NCI-H2107 (cell line): ENCODE measurements at places on chromosomes 16 and 17.

GRCh38 chr17:50501054-50501453, 7.2 kb upstream of the MYCBPAP start:
- no peak for DNase-seq

GRCh38 chr16:84115919-84116719, 623 bp downstream of the MBTPS1 start:
- no peak for DNase-seq

- DNase-seq, result no peak
Observed at GRCh38 chr16:67236563-67237395, 9.8 kb downstream of the TMEM208 start.

- DNase-seq, result no peak
Observed at GRCh38 chr17:1275962-1276736, 3.3 kb upstream of the TRARG1 start.

DNA sequence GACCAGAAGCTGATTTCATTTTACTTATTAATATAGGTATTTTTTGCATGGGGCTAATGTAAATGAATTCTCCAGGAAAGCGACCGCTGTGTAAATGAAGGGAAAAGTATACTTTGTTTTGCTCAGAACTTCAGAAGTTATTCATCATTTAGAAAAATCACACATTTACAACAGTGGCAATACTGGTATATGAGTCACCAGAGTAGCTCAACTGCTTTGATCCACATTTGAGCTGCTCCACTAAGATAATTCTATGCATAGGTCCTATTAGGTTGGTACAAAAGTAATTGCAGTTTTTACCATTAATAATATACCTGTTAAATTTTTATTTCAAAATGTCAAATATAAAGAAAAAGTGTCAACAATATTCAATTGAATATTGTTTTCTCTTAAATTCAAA, 22.9 kb upstream of the DYNLRB2 start:
- no peak for DNase-seq

DNA sequence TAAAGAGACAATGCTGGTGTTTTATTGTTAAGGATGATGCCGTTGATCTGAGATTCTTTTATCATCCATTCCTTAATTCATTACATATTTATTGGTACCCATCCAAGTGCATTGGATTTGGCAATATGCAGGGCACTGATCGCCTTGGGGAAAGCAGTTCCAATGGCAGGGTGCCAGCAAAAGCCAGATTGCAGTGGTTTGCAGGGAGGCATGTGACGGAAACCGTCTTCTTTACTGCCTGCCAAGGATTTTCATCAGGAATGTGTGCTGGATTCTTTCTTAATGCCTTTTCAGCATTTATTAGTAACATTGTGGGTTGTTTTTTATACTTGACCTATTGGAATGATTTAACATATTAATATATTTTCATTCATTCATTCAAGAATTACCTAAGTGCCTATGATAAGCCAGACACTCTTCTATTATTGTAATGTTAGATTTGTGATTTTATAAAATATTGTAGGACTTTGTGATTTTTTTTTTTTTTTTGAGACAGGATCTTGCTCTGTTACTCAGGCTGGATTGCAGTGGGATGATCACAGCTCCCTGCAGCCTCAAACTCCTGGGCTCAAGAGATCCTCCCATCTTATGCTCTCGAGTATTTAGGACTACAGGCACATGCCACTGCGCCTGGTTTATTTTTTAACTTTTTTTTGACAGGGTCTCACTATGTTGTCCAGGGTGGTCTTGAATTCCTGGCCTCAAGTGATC, 93.4 kb upstream of the TNRC6A start:
- DNase-seq, result no peak

GRCh38 chr16:4656695-4657686, 32.4 kb downstream of the MGRN1 start:
- DNase-seq, result no peak

DNA sequence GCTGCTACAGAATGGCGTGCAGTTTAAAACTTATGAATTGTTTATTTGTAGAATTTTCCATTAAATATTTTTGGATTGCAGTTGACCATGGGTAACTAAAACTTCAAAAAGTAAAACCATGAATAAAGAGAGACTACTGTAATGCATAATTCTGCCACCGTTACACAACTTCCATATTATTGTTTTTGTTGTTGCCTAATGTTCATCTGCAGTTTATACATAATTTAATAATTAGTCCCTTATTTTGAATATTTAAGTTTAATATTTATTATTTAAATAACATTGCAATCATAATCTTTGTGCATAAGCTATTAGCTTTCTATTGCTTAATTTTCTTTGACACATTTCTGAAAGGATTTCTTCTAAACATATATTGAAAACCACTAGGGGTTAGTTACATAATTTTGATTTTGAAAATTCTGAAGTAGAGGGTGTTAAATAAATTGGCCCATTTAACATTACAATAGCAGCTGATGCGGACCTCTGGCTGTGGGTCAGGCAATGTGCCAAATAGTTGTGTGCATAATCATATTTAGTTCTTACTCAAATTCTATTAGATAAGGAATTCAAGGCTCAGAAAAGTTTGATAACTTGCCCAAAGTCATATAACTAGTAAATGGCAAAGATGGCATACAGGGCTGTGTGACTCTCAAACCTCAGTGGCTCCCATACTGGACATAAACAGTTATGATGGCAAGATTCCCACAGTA, 31.1 kb downstream of the PPM1E start:
- no peak for DNase-seq

GRCh38 chr17:68391561-68392268, 65.6 kb downstream of the WIPI1 start:
- no peak for DNase-seq

GRCh38 chr16:74051-74746, 1.8 kb upstream of the RHBDF1 start:
- DNase-seq, result no peak

DNA sequence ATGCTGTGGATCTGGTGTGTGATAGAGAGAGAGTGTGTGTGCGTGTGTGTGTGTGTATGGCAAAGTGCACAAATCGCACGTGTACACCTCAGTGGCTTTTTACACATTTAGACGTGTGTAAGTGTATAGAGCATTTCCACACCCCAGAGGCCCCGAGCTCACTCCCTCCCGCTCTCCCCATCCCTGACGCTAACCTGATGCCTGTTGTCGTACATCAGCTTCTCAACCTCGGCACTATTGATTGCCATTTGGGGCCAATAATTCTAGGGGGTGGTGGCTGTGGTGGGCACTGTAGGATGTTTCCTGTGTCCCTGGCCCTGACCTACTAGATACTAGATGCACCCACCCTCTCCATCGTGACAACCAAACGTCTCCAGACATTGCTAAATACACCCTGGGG, 30.4 kb upstream of the CRISPLD2 start:
- no peak for DNase-seq

DNA sequence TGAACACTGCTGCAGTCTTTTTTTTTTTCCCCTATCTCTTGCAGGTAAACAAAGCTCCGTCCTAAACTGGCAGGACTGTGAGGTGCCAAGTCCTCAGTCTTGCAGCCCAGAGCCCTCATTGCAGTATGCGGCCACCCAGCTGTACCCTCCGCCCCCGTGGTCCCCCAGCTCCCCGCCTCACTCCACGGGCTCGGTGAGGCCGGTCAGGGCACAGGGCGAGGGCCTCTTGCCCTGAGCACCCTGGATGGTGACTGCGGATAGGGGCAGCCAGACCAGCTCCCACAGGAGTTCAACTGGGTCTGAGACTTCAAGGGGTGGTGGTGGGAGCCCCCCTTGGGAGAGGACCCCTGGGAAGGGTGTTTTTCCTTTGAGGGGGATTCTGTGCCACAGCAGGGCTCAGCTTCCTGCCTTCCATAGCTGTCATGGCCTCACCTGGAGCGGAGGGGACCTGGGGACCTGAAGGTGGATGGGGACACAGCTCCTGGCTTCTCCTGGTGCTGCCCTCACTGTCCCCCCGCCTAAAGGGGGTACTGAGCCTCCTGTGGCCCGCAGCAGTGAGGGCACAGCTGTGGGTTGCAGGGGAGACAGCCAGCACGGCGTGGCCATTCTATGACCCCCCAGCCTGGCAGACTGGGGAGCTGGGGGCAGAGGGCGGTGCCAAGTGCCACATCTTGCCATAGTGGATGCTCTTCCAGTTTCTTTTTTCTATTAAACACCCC, 13.8 kb downstream of the IL34 start:
- no peak for DNase-seq

GRCh38 chr16:87526238-87526947, 33.6 kb upstream of the ZCCHC14 start:
- DNase-seq, result no peak

- no peak for DNase-seq
Observed at GRCh38 chr17:36547776-36548175, 3.1 kb downstream of the GGNBP2 start.

- DNase-seq, result no peak
Observed at GRCh38 chr16:25141648-25142047, 30.1 kb downstream of the LCMT1 start.

DNA sequence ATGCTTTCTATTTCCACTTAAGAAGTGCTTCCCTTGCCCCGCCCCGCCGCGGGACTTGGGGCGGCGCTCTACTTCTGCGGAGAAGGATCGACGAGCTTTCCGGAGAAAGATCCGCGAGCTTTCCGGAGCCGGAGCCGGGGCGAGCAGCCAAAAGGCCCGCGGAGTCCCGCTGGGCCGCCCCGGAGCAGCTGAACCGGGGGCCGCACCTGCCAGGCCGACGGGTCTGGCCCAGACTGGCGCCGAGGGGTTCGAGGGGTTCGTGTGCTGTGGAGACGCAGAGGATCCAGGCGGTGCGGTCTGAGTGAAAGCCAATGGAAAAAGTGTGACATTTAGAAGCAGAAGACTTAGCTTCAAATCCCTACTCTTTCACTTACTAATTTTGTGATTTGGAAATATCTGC, 50.8 kb downstream of the TBC1D26 start:
- no peak for DNase-seq

DNA sequence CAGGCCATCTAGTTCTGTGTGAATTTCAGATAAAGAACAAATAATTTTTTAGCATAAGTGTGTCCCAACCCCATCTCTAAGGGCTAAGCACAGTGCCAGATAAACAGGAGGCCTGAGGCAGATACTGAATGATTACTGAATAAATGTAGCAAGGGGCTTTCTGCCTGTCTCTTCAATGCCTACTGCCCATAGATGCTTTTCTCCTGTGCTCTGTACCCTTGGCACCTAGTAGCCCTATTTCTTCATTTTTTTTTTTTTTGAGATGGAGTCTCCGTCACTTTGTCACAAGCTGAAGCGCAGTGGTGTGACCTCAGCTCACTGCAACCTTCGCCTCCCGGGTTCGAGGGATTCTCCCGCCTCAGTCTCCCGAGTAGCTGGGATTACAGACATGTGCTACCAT, 25.3 kb downstream of the IGFBP4 start:
- DNase-seq, result no peak

DNA sequence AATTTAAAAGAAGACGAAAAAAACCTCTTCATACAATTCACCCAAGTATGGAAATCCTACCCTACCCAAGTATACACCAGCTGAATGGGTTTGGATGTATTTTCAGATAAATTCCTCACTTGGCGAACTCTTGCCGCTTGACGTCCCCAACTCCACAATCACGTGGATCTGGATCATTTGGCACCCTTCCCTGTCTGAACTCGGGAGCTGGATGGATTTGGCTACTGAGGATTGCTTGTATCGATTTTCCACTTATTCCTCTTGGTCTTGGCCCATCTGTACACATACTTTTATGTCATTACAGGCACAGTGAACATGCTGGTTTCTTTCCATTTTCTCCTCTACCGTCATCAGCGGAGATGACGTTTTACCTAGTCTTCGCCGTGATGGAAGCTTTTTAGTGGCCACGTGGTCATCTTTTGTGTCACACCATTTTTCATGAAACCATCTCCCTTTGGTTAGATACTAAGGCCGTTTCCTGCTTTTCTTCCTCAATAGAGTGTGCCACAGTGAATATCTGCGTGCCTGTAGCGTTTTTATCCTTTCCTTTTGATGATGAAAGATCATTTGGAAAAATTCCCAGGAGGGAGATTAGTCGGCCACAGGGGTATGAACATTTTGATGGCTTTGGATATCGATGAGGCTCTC, 47.1 kb downstream of the CMIP start:
- no peak for DNase-seq

- DNase-seq, result no peak
Observed at GRCh38 chr16:73965591-73965990, 331.0 kb upstream of the PSMD7 start.

DNA sequence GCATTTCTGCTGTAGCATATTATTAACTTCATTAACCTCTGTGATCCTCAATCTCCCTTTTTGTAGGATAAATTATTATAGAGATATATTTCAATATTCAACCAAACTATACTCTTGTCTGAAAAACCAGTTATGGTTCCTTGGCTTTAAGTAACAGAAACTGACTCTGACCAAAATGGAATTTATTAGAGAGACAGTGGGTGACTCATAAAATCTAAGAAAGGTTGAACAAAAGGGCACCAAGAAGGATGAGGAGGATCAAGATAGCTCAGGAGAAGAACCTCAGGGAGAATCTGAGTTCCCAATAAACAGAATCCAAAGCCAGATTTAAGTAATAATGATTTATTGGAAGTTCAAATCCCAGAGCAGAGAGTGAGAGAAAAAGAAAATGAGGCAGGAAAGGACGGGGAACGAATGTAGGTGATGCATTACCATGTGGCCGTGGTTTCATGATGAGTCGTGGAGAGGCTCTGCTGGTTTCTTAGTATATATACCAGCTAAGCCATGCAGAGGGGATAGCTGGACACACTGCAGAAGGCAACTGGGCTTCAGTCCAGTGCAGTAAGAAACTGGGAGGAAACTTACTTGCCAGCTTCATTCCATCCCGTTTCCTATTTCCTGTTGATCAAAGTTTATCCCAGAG, 151.5 kb upstream of the GOT2 start:
- DNase-seq, result no peak

DNA sequence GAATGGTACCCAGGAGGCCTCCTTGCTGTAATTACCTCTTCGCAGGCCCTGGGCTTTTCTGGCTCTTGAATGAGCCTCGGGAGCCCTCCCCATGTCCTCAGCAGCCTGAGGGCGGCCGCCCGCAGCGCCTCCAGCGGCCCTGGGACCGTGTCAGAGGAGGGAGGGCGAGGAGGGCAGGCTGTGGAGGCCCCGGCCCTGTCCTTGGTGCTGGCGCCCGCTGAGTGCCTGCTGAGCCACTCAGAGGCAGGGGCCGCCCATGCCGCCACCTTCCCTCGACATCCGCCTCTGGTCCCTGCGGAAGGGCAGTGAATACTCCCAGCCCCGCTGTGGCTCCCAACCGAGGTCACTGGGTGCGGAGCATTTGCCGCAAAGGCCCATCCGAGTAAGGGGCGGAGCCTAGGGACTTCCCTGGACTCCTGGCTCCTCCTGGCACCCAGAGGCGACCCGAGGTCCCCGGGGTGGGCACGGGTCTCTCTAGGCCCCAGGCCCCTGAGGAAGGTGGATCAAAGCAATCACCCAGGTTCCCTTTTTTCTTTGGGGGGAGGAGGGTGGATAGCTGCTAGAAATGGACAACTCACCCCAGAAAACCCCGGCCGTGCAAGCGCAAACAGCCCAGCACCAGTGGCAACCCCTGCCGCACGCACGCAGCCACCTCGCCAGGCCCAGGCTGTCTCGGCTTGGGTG, 2.8 kb downstream of the RBFOX3 start:
- no peak for DNase-seq

- DNase-seq, result no peak
Observed at GRCh38 chr16:53745753-53746266, 41.9 kb downstream of the FTO start.
